ENCODE measurements at places on chromosomes 1 and 21. TPM values are rescaled to one million over a fixed set of nuclear protein-coding genes. Genes with fewer than 3 reads are reported as not detected.

The MCOLN3 gene
- total RNA-seq: 0.64 TPM

The NID1 gene
- total RNA-seq: 41.9 TPM

The REN gene
- not detected for total RNA-seq

The ITLN2 gene
- not detected for total RNA-seq

The OR2L5 gene
- total RNA-seq: 2.7 TPM

The OR6K3 gene
- not detected for total RNA-seq

The POU3F1 gene
- not detected for total RNA-seq

The SLC44A5 gene
- total RNA-seq: 31.6 TPM

The OR2T33 gene
- total RNA-seq: 0.64 TPM

The KLHDC9 gene
- total RNA-seq: 6.5 TPM

The PLCH2 gene
- 13.3 TPM for total RNA-seq

The NBPF19 gene
- 20.5 TPM for total RNA-seq

The MROH9 gene
- total RNA-seq: not detected

- no peak for DNase-seq
Observed at GRCh38 chr1:226884966-226885820, 14.8 kb downstream of the PSEN2 start.

DNA sequence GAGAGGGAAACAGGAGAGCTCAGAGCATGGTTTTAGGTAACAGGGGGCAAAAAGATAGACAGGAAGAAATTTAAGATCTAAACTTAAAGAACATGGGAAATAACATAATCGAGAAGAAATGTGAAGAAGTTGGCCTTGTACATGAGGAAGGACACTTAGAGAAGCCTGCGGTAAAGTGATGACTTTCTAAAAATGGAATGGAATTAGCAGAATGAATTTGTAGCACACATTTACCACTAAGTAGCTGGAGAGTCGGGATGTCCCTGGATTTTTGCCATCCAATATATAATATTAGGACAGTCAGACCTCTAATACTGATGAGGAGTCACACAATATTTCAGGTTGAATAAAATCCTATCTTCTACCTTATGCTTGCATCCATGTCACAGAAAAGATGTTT, 77.7 kb upstream of the C1orf87 start:
- no peak for DNase-seq

DNA sequence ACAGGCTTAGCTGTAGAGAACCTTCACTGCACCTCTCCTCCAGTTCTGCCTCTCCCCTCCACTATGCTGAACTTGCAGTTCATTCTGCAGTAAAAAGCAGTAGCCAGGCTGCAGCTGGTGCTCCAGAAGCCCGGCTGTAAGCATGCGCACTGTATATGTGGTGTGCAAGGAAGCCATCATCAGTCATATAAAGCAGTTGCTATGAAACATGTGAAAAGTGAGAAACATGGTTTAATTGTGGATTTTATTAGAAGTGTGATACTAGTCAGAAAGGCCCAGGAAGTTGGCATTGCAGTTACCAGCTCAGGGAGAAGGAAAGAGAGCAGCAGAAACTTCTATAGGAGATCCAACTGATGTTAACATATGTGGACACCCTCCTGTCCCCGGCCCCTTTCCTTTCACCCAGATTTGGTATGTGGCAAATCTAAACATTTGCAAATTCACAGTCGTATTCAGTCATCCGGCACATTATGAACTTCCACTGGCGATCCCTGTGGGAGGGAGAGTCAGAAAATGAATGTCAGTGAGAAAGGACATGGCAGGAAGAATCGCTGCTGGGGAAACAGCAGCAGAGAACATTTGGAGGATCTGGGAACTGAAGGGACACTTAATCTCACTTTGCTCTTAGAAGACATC, 32.8 kb downstream of the DPT start:
- no peak for DNase-seq

- DNase-seq: no peak
Observed at GRCh38 chr1:67317803-67318202, 10.1 kb downstream of the IL12RB2 start.

DNA sequence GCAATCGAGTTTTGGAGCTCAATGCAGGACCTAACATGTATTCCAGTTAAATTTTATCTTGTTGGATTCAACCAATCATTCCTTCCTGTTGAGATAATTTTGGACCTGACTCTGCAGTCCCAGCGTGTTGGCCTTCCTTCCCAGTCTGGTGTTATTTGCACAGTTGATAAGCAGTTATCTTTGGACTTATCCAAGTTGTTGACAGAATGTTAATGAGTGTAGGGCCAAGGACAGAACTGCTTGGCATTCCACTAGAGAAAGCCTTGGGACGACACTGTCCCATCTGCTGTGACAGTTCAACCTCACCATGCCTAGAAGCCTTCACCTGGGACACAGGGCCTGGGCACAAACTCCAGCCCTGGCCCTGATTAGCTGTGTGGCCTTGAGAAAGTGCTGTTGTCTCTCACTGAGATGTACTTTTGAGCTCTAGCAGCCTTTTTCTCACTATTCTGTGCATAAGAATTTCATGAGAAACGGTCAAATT, 104.1 kb upstream of the SLC25A33 start:
- no peak for DNase-seq

- no peak for DNase-seq
Observed at GRCh38 chr1:91732291-91733107, 153.5 kb downstream of the TGFBR3 start.

DNA sequence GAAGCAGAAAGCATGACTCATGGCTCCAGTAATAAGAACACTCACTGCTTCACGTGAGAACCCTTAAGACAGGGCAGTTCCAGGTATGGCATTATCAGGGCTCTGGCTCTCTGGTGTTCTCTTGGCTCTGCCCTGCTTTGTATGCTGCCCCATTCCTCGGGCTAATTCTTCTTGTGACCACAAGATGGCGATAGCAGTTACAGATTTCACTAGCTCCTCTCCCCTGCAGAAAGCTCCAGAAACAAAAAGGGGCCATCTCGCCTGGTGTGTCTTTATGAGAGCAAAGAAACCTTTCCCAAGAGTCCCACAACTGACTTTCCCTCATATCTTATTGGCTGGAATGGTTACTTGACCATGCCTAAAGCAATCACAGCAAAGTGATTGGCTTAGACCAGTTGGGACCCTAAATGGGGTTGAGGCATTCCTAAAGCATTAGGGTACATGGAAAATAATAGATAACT, 60.1 kb downstream of the F3 start:
- peak; percentile 64 for DNase-seq

DNA sequence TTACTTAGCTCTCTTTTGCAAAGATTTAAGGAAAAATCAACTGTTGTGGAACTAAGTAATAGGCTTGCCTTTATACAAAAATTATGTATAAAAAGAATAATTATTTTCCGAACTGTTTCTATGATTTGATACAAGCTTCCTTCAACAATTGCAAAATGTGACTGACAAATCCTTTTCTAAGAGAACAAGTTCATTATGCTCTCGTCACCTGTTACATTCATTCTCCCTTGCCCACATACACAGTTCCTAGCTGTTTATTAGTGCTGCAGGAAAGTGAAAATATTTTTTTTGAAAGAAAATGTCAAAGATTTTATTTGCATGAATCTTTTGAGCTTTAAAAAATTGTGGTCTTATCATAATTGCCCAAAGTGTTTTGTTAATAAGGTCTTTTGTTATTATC, 466.2 kb downstream of the USP25 start:
- DNase-seq: no peak

GRCh38 chr1:183733715-183734114, 71.2 kb upstream of the RGL1 start:
- no peak for DNase-seq

- no peak for DNase-seq
Observed at GRCh38 chr1:18819986-18820790, 39.3 kb downstream of the TAS1R2 start.

- DNase-seq: no peak
Observed at GRCh38 chr21:25788677-25789076, 53.9 kb downstream of the GABPA start.

GRCh38 chr21:40300300-40300699, 433.1 kb downstream of the PCP4 start:
- DNase-seq: no peak

- DNase-seq: peak; percentile 15
Observed at GRCh38 chr1:192805832-192806323, 3.0 kb upstream of the RGS2 start.

DNA sequence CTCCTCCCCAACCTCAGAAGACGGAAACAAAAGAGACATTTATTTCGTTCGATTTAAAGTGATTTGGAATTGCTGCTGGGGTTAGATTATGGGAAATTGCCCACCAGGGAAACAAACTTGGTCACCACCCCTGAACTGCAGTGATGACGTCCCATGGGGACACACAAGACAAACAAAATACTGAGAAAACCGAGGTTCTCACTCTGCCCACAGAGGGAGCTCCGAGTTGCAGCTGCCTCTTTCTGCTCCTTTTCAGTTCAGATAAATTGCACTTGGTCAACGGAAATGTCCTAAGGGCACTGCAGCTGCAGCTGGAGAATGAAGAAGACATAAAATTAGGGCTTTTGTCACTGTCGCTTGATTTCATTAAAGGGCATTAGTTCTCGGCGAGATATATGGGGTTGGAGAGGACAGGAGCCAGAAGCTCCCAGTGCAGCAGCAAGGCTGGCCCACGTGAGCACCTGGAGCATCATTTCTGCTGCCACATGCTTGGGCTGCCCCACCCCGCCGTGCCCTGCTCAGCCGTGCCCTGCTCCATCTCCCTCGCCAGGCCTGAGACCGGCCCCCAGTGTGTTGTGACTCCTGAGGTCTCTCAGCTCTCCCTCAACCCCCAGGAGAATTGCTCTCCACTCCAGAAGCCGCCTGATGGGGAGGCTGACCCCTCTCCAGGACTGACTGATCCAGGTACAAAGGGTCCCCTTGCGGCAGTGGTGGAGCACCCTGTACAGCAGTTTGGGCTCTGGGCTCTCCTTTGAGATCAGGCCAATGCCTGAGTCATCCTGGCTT, 231.7 kb upstream of the AJAP1 start:
- no peak for DNase-seq

- DNase-seq: no peak
Observed at GRCh38 chr1:9726905-9727595, 75.5 kb downstream of the PIK3CD start.

- DNase-seq: no peak
Observed at GRCh38 chr1:163845279-163845678, 523.5 kb downstream of the NUF2 start.

DNA sequence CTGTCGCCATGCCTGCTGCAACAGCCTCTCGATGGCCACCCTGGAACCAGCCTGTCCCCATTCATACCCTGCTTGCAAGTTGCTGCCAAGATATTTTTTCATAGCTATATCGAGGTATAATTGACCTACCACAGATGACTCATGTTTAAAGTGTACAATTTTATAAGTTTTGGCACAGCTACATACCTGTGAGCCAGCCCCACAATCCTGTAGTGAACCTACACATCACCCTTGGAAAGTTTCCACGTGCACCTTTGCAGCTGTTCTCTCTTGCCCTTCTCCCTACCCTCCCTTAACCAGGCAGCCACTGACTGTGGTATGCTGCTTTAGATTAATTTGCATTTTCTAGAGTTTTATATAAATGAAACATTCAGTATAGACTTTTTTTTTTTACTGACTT, 23.0 kb upstream of the KCNJ6 start:
- DNase-seq: no peak

- DNase-seq: no peak
Observed at GRCh38 chr21:45458281-45459170, 53.6 kb downstream of the COL18A1 start.

GRCh38 chr1:216758161-216758560, 34.9 kb upstream of the ESRRG start:
- DNase-seq: no peak

- DNase-seq: no peak
Observed at GRCh38 chr1:4549930-4550329, 104.5 kb upstream of the AJAP1 start.

DNA sequence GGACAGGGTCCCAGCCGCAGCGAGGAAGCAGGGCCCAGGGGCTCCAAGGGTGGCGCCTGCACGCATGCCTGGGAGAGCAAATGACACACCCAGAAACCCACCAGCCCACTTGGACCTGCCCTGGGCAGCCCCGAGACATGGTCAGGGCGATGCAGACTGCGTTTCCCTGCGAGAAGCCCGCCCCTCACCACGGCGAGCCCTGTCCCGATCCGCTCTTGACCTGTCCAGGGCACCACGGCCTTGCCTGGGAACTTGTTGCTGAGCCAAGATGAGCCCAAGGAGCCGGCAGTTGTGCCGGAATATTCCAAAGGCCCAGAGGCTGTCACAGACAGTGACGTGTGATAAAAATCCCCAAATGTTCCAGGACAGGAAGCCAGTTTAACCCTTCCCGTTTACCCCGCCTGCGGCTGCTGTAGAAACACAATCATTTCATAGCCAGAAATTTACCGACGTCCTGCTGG, 78.1 kb downstream of the SIK1 start:
- no peak for DNase-seq

DNA sequence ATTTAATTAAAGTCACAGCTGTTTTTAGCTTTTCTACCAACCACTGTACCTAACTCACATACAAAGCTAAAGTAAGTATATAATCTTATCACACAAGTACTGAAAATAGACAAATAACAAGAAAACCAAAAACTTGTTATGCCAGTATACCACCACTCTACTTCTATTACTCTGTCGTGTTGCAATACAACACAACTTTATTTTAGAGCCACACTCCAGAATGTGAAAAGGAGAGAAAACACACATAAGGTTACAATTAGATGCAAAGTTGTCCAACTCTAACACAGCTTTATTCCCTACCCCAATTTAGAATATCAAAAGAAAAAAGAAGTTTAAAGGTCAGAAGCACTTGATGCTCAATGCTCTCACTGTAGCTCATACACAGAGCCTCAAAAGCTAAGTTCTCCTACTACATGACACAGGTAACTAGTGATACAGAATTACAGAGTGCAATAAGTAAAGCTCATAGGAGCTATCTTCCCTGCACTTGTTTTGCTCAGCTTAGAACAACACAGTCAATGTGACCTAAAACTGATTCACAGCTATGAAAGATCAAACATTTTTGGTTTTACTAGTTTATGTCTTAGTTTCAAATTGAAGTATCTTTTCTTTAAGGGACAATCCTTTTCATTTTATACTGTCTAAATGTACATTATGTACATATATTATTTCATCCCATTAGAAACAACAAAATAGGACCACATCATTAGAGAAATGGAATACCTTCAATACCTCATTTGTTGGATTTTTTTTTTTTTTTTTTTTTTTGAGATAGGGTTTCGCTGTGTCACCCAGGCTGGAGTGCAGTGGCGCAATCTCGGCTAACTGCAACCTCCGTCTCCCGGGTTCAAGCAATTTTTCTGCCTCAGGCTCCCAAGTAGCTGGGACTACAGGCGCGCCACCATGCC, 29.2 kb downstream of the EYA3 start:
- no peak for DNase-seq

GRCh38 chr21:29359718-29360117, 61.0 kb downstream of the BACH1 start:
- DNase-seq: no peak

- DNase-seq: no peak
Observed at GRCh38 chr1:112975336-112975735, 19.3 kb upstream of the SLC16A1 start.
